ENCODE measurements at places on chromosomes 4 and X. TPM values are rescaled to one million over a fixed set of nuclear protein-coding genes. Genes with fewer than 3 reads are reported as not detected.

The PHEX gene
- 0.85 TPM for total RNA-seq

The P2RY4 gene
- total RNA-seq = not detected

The HSFX3 gene
- not detected for total RNA-seq

The C4orf50 gene
- 0.02 TPM for total RNA-seq

The DCAF12L1 gene
- total RNA-seq = not detected

The FOXR2 gene
- total RNA-seq = 8.1 TPM

The NDP gene
- total RNA-seq = 0.39 TPM

The GUCY1A1 gene
- total RNA-seq = 3.1 TPM

The DRP2 gene
- 0.14 TPM for total RNA-seq

The SHISA3 gene
- total RNA-seq = not detected

The NPNT gene
- total RNA-seq = 0.23 TPM

The ACE2 gene
- not detected for total RNA-seq

The PAGE5 gene
- total RNA-seq = 37.9 TPM
